ENCODE measurements at places on chromosomes 3 and 15. TPM values are rescaled to one million over a fixed set of nuclear protein-coding genes. Genes with fewer than 3 reads are reported as not detected.

The RPL39L gene
- not detected for total RNA-seq

The APOD gene
- total RNA-seq: 644 TPM

The SSUH2 gene
- total RNA-seq: not detected

The MST1R gene
- 0.40 TPM for total RNA-seq

The DLL4 gene
- total RNA-seq: 6.0 TPM

The LDHAL6B gene
- total RNA-seq: not detected

The IQCF5 gene
- total RNA-seq: not detected

The GABRR3 gene
- total RNA-seq: not detected

The CYP11A1 gene
- total RNA-seq: 0.62 TPM

The PPP1R14D gene
- total RNA-seq: not detected

The AMT gene
- 0.52 TPM for total RNA-seq

The WDR93 gene
- not detected for total RNA-seq

All from gastrocnemius medialis (tissue), 4 donors.